ENCODE measurements at places on chromosomes 3 and 15.

- no peak for DNase-seq
Measured at GRCh38 chr3:165206454-165207266, 10.5 kb upstream of the SLITRK3 start.

GRCh38 chr15:96564546-96564945, 234.0 kb downstream of the NR2F2 start:
- DNase-seq, result no peak

GRCh38 chr15:78711638-78712037, 70.6 kb upstream of the CHRNB4 start:
- no peak for DNase-seq

DNA sequence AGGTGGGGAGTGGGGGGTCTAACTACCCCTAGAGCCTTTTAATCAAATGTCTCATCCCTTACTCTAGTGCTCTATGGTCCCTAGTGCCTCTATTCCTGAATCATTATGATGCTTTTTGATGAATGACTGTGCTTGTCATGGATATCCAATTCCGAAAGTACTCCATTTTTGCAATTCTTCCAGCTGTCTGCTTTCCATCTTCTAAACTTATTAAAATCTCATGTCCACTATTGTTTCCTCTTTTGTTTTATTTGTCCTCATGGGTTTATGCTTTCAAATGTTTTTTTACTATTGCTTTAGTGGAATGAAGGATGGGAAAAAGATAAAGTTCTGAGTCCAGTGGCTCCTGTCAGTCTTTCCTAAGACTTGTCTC, 77.2 kb upstream of the KCNMB2 start:
- no peak for DNase-seq

DNA sequence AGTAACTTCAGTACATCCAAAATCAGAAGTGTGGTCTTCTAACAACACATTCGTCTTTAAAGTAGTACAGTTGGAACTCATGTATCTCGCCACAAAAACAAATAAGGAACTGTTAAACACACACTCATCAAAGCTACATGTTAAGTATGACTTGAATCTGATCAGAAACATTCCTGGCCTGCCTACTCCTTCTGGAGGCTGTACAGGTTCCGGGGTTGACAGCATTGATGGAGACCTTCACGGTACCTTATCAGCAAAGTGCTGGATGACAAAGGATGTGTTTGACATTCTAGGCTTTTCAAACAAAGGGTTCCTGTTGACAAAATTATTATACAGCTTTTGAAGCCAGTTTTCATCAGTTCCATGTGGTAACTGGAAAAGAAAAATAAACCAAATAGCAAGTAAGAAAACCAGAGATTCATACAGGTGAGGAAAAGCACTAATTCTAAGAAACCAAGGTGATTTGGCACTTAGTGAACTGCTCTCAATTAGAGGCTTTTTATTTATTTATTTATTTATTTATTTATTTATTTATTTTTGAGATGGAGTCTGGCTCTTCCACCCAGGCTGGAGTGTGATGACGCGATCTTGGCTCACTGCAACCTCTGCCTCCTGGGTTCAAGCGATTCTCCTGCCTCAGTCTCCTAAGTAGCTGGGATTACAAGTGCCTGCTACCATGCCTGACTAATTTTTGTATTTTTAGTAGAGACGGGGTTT, 44.3 kb downstream of the MYO5C start:
- no peak for DNase-seq

DNA sequence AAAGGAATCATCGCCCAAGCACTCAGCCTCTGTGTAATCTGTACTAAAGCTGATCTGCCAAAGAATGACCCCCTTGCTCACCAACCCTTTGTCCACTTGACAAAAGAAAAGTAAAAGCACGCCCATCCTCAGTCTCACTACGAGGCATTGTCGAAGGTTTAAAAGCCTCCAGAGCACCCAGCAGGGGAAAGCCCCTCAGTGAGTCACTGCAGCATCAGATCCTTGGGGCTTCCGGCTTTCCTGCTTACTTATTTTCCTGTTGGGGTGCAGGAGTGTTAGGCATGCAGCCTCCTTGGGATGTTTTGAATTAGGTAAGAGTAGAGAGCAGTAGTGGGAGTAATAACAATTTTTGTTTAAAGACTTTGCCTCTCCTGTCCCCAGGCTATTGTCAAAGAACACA, 216.1 kb downstream of the MTHFS start:
- no peak for DNase-seq

GRCh38 chr3:188411750-188412149, 257.8 kb downstream of the LPP start:
- no peak for DNase-seq

GRCh38 chr15:41476416-41477048, 17.1 kb upstream of the ITPKA start:
- DNase-seq, result no peak

DNA sequence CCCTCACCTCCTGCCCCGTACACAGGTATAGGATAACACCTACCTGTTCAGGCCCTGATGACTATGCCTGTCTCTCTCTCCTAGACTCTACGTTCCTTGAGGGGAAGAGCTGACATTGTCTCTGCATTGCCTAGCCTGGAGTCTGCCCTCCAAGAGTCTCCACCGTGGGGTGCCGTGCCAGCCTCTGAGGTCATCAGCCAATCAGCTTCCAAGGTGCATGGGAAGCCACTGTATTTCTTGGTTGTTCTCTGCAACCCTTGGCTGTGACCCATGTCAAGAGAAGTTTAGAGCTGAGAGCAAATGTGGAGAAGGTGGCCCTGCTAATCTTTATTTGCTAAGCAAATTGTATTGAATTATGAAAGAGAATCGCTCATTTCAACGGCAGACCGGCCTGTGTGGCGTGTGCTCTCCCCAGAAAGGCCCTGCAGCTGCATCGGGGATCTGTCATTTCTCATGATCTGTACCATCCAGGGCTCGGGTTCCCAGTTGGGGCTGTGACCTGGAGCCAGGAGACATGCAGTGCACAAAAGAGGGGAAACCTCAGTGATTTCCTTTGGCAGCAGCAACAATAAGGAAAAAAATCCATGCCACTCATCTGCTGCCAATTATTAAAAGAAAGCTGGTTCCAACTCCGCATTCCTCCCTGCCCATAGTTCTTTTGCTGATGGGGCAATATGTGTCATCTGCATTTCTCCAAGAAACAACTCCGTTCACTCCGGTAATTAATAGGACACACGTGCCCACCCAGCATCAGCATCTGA, 182.2 kb downstream of the MEGF11 start:
- no peak for DNase-seq

- no peak for DNase-seq
Measured at GRCh38 chr3:138985932-138986331, 20.1 kb downstream of the PRR23A start.

- DNase-seq, result no peak
Measured at GRCh38 chr15:57752436-57752835, 45.9 kb downstream of the POLR2M start.

- DNase-seq, result no peak
Measured at GRCh38 chr15:81113861-81114291, 20.2 kb upstream of the CFAP161 start.

DNA sequence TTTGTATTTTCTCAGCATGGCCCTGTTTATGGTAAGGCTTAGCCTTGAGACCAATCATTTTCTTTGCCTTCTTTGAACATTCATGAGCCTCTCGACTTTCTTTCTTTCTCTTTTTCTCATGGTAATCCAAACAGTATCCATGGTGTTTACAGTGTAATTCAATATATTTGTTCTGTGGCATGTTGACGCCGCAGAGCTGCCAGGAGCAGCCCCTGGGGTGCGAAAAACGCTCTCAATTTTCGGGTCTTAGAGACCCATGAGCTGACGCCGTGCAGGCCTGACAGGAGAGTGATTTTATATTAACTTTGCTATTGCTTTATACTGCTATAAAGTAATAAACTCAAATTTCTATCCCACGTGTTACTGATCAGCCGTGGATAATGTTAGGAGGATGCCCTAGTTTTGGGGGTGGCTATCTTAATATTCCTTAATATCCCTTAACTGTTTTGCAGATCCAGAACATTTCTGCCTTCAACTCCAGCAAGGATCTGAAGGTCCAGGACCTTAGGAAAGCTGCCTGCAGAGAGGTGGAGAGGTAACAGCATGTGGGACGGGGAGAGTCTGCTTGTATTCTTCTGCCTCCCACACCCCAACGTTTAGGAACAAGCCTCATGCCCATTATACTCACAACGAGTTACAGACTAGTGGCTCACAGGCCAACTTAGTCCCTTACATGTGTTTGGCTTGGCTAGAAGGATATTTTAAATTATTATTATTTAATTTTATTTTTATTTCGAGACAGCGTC, 29.3 kb upstream of the MYO1E start:
- DNase-seq, result no peak

DNA sequence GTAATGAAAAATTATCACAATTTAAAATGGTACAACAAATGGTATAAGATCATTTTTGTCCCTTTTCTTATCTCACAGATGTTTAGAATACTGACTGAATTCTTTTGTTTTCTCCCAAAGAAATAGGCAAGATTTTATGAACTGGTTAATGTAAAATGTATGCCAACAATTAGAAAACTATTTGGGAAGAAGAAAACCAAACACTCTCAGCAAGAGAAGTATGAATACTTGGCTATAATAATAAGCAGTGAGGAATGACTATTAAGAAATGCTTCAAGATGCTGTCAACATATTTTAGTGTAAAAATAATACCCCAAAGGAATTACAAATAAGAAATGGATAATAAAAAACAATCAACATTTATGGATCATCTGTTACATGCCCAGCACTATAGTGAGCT, 18.5 kb downstream of the SHQ1 start:
- DNase-seq, result no peak

- no peak for DNase-seq
Measured at GRCh38 chr3:13041113-13041776, 32.0 kb downstream of the IQSEC1 start.

DNA sequence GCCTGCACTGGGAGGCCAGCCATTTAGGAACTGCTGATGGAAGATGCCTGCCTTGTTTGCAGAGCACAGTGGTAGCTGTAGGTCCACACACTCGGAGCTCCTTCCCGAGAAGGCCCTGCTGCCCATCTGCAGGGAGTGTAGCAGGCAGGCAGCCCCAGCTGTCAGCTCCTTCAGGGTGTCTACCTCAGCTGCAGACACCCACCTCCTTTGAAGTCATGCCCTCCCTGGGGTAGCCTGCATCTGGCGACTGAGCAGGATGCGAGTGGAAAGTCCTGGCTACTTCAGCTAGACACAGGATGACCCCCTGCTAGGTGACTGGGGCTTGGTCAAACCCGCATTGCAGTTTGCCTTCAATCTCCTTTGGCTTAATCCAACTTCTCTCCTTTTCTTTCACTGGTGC, 93.2 kb upstream of the TLE3 start:
- DNase-seq, result no peak

DNA sequence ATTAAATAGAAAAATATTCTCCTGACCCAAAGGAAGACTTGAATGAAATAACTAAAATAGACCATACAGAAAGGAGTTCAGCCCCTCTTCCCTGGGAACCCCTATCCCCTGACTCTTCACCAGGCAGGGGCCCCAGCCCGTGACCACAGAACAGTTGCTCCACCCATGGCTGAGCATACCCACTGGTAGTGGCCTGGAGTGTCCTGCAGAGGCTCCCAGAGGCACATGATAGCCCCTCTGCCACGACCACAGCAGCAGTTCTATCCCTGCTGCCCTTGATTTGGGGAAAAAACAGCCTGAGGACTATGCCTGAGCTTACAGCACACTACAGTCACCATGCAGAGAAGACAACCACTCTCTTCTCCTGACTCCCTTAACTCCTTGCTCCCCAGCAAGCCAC, 31.8 kb downstream of the TTC14 start:
- no peak for DNase-seq

DNA sequence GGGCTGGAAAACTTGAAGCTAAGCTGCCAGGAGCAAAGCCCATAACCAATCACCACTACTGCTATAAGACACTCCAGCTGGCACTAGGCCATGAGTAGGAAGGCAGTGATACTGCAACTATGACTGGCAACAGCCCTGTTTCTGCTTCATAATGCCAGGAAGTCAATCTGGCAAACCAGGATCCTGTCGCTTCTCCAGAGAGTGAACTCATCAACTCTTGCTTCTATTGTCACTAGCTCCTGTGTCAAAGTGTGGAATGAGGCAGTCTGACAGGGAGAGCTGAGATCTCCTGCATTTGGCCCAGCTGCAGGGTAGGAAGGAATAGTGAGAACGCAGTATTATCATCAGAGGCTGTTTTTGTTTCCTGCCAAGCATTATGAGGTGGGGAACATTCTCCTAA, 105.3 kb downstream of the CTNNB1 start:
- no peak for DNase-seq

- DNase-seq, result no peak
Measured at GRCh38 chr3:115341208-115341607, 194.1 kb upstream of the ZBTB20 start.

DNA sequence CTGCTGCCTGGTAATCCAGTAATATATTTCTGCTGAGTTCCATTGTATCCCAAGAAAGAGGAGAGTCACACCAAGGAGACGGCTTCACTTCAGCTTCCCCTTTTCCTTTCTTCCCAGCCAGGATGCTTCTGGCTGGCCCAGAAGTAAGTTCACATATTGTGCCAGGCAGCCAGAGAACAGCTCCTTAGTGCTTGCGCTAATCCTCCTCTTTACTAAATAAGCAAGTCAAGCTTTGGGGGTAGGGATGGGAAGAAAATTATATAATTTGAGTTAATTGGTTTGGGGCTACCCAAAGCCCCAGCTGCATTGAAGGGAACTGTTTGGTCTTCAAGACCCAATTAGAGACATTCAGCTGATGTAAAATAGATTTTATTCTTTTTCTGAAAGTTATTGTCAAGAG, 218.8 kb upstream of the HES1 start:
- no peak for DNase-seq

DNA sequence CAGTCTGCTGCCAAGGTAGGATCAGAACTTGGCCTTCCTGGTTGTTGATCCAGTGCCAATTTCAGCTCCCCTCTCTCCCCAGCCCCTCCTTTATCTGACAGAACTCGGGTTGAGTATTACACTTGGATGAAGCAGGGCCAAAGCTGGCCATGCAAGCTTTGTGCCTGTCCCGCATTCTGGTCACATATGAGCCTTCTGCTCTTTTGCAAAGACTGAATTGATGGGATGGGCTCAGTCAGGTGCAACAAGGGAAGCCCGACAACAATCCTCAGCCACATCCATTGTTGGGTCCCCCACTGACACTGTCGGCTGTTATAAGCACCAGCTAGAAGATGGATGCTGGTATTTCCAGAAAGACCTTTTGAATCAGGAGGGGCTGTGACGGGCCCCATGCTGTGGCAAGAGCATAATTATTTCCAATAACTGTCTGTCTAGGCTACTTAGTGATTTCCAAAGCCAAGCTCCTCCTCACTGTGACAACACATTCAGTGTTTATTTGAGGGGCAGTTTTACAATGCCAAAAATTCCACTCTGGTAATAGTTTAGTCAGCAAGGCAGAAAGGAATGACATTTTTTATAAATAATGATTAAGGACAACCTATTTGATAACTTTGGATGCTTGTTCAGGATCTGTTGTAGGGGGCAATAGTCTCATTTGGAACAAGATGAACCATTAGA, 146.8 kb upstream of the FRMD4B start:
- DNase-seq, result no peak
